ENCODE measurements at places on chromosomes 4 and X.

DNA sequence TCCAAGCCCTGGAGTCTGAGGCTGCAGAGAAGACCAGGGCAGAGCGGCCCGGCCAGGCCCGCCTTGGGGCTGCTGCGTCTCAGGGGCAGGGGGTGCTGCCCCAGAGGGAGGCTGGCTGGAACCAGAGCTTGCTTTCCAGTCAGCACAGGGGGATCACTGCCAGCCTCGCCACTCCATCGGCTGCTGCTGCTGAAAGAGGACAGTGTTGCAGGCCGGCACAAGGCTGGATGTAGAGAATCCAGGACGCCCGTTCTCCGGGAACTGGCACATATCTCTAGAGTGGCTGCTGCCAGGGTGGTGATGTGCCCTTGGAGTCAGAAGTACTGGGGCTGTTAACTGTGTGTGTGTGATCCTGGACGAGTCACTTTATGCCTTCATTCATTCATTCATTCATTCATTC lies 31.9 kb upstream of the SORCS2 start:
- DNase-seq = no peak

DNA sequence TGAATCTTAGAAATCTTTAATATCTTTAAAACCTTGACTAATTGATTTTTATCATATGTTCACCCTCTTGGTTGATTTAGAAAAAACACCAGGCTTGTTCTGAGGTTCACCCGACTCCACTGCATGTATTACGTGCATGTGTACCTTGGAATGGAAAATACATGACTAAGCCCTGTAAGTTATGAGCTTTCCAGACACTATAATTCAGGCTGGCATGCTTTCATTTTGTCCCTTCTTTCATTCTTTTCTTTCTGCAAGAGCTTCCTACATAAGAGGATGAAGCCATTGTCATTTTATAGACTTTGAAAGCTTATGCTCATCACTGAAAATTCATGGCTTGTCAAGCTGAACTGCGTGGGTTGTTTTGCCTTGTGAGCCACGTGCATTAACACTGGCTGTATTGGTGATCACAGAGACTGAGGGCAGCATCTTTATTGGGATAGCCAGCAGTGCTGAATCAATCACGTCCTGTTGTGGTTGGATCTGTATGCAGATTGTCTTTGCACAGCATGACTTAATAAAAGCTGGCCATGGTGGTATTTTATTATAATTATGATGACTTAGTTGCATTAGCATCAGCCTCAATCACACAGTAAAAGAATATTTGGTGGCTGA lies 141.9 kb downstream of the SLIT2 start:
- DNase-seq = no peak

- no peak for DNase-seq
Observed at GRCh38 chrX:12249997-12250396, 111.7 kb downstream of the FRMPD4 start.

GRCh38 chrX:72273718-72274117 lies 3.3 kb downstream of the RPS4X start:
- DNase-seq = no peak

GRCh38 chr4:68271851-68272357 lies 26.4 kb upstream of the TMPRSS11B start:
- DNase-seq = peak; percentile 30
